ENCODE measurements at places on chromosomes 1 and 21. TPM values are rescaled to one million over a fixed set of nuclear protein-coding genes. Genes with fewer than 3 reads are reported as not detected.

Gene COA7
- total RNA-seq = 15.8 TPM

Gene RNF220
- 39.2 TPM for total RNA-seq

Gene APCS
- total RNA-seq = not detected

Gene FMO2
- total RNA-seq = not detected

Gene CA6
- not detected for total RNA-seq

Gene S100A1
- total RNA-seq = 22.2 TPM

Gene HMGCL
- total RNA-seq = 33.0 TPM

Gene NEGR1
- total RNA-seq = 0.33 TPM

Gene DNAJC28
- total RNA-seq = 1.00 TPM

Gene BARHL2
- total RNA-seq = not detected

Gene KRTAP13-2
- not detected for total RNA-seq

Gene GJB4
- not detected for total RNA-seq

Gene SH2D1B
- total RNA-seq = not detected

Gene CLDN8
- total RNA-seq = not detected

Gene SYT14
- 36.1 TPM for total RNA-seq

Gene KIAA0040
- total RNA-seq = 0.34 TPM

Gene AURKAIP1
- 117 TPM for total RNA-seq

Gene TSACC
- not detected for total RNA-seq

Gene AGMAT
- 1.1 TPM for total RNA-seq
